ENCODE measurements at places on chromosomes 13 and 19.

DNA sequence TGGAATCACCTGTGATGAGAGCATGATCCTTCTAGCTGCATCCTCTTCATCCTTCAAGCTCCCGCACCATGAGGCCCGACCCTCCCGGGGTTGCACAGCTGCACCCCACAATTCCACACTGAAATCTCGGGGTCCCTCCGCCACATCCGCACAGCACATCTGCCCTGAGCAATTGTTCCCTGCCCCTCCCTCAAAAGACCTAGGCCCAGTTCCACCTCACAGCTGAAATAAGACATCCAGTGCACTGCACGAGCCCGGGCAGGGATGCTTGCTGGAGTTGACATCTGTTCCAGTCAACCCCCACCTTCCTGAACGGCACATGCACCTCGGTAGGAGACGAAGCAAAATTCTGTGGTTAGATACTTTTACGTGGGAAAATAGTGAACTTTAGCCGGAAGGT lies 14.7 kb upstream of the SOX1 start:
- DNase-seq: peak; percentile 32

GRCh38 chr13:91242652-91243051 lies 104.8 kb upstream of the MIR17HG start:
- no peak for DNase-seq

- DNase-seq: no peak
Measured at GRCh38 chr19:50667759-50668231, 18.6 kb downstream of the C19orf81 start.

DNA sequence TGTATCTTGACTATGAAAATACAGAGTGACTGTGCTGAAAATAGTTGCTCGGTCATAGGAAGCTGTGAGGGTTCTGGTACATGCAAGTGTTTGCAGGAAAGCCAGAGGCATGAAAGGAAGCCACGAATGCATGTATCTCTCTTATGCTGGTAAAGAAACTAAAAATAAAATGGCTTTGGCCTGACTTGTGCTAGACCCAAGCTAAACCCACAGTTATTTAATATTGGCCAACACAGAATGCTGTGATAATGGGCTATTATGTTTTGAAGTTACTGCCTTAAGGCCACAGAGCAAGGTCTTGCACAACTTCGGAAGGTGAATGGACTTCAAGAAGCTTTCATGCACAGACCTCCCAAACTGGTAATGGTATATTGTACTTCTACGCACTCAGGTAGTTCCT lies 518.2 kb upstream of the HTR2A start:
- DNase-seq: no peak

GRCh38 chr13:44668688-44669087 lies 92.6 kb upstream of the TSC22D1 start:
- DNase-seq: no peak
